CMK (cell line): ENCODE measurements at places on chromosomes 1 and 21.

- DNase-seq: peak; percentile 75
Observed at GRCh38 chr21:45136927-45137611, 62.7 kb downstream of the ADARB1 start.

DNA sequence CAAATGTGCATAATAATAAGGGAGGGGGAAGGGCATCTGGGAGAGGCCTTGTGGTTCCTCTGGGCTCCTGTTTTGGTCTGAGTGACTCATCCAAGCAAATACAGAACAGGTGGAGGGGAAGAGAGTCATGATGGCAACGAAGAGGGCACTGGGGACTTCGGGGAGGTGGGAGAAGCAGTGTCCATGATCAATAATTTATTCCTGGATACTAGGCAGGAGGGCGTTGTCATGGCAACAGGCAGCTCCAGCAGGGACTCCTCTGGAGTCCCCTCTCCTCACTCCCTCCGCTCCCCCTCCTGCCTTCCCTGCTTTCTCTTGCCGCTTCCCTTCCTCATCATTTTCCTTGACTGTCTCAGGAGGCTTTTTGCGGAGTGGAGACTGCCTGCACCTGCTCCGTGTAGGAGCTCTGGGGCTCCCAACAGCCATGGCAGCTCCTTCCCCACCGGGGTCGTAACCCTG, 12.3 kb upstream of the NFASC start:
- DNase-seq: no peak

DNA sequence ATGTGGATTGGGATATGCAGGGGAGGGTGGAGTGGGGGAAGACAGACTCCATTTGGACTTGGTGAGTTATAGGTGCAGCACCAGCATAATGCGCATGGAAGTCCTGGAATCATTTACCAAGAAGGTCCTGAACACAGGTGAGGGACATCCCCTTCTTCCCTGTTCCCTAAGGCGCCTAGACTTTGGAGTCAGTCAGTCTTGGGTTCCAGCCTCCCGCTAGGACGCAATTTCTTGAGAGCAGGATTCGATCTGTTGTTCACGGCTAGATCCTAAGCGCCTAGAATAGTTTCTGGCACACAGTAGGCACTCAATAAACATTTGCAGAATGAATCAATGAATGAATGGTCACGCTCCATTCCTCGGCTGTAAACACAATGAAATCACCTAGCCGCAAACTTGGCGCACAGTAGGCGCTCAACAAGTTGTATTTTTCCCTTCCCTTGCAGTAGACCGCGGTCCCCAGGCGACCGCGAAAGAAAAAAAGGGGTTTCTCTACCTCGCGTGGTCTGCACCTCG, 1.0 kb upstream of the AK4 start:
- no peak for DNase-seq

DNA sequence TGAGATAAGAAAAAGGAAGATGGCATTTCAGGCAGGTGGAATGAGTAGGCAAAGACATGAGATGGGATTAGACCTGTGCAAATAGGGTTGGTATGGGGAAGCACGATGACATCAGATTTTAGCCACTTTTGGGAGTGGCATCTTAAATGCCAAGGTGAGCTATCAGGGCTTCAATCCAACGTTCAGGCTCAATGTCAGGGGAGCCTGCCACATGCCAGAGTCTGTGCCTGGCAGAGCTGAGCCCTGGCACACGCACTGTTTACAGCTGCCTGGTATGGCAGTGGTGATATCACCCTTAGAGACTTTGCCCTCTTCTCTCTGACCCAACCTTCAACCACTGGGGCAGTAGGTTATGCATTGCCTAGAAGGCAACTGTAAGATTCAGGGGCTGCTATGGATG, 1.1 kb upstream of the GUCA2B start:
- DNase-seq: no peak

- no peak for DNase-seq
Observed at GRCh38 chr1:212621949-212622305, 13.4 kb downstream of the ATF3 start.

GRCh38 chr1:70487910-70488665, 77.0 kb downstream of the CTH start:
- DNase-seq: peak; percentile 18

DNA sequence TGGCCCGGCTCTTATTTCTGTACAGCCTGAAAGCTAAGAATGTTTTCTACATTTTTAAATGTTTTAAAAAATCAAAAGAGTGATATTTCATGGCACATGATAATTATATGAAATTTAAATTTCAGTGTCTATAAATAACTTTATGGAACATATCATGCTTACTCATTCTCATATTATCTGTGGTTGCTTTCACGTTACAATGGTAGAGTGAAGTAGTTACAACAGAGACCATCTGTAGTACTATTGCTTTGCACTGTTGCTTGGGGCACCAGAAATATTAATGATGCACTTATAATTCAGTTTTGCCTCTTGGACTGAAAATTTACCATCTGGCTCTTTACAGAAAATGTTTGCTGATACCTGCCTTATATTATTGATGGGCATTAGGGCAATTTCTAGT, 481.6 kb downstream of the PLPP3 start:
- no peak for DNase-seq

DNA sequence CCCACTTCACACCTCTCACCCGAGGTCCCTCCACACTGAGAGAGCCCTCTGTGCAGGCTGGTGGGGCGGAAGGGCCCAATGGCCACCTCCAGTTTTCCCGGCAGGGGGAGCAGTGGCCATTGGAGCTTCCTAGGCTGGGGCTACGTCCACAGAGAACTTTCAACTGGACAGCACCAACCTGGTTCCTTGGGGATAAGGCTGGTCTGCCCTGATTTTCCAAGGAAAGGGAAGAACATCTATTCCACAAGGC, 20.3 kb upstream of the LAPTM5 start:
- DNase-seq: no peak

- DNase-seq: no peak
Observed at GRCh38 chr1:92755541-92756461, 29.1 kb downstream of the EVI5 start.

DNA sequence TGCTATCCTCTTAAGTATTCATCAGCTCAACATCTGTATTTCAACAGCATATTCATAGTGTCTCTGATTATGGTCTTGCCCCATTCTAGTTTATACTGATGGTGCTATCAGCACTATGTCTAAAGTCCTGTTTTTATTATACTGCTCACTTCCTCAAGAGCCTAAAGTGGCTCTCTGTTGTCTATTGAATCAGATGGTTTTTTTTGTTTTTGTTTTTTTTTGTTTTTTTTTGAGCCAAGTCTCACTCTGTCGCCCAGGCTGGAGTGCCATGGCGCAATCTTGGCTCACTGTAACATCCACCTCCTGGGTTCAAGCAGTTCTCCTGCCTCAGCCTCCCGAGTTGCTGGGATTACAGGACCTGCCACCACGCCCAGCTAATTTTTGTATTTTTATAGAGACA, 6.1 kb downstream of the STX12 start:
- DNase-seq: no peak

DNA sequence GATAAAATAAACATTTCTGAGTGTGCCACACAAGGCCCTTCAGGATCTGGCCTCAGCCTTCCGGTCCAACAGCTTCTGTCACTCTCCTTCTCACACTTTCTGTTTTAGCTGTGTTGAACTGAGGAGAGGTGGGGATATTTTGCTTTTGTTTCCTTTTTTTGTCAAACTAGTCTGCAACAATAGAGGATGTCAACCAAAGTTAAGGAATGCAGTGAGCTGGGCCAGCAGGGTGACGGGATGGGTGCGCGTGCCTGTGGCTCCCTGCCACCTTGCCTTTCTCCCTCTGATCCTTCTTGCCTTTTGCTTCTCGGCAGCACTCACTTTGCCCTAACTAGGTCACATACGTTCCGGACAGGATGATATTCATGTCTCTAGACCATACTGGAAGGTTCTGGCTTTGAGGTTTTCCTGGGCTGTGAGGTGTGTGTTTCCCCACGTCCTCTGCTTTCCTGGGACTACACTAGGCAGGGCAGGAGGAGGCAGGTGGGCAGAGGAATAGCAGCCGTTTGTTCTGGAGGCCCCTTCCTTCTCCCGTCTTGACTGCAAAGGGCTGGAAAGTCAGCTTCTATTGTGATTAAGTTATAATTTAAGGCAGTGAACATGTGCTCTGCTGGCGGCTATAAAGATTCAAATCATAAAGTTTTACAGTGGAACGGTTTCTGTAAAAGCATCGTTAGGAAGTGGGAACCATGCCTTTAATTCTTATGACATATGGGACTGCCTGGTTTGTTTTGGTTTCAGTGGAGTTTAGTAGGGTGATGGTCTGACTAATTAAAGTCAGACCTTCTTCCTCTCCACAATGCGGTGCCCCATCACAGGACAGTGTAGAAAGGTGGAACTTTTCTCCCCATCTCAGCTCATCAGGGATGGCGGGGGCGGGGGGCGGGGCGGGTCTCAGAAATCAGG, 67.8 kb downstream of the RNF220 start:
- no peak for DNase-seq

GRCh38 chr1:182147136-182147820, 85.8 kb upstream of the ZNF648 start:
- DNase-seq: no peak

GRCh38 chr1:58883888-58884482, 100.1 kb upstream of the JUN start:
- peak; percentile 87 for DNase-seq

DNA sequence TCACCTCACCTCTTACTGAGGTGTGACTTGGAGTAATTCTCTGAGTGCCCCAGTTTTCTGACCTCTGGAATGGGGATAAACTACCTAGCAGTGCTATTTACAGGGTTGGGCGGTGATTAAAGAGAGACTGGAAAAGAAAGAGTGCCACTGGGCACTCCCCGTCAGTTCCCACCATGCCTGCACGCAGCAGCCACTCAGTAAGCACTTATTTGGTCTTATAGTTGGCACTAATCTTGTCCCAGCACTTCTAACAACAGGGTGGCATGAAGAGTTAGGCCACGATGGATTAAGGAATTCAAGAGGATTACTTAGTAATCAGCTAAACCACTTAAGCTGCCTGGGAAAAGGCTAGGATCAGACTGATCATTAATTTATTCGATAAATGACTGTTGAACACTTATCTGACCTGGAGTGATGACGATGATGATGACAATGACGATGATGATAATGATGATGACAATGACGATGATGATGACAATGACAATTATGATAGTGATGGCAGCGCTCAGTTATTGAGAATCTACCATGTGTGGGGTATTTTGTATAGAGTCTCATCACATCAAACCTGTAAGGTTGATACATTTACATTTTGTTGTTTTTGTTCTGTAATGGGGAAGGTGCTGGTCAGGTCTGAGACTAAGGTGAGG, 5.4 kb downstream of the CITED4 start:
- no peak for DNase-seq

GRCh38 chr1:231781892-231782291, 155.3 kb downstream of the DISC1 start:
- no peak for DNase-seq

- DNase-seq: no peak
Observed at GRCh38 chr1:55423376-55423775, 208.2 kb upstream of the USP24 start.

DNA sequence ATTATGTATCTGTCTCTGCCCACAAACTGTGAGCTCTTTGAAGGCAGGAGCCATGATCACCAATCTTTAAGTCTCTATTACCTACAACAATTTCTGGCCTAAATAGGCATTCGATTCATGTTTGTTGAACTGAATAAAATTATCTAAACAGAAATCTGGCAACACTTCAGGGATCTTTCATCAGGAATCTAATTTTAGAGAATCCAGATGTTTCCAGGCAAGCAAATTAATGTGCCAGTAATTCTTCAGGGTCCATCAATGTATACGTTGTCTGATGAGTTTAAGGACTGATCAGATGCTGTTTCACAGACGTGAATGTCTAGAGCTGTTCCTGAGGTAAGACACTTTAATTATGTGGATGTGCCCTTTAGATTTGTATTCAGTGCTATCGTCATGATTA, 524.4 kb downstream of the PTPRC start:
- DNase-seq: no peak

DNA sequence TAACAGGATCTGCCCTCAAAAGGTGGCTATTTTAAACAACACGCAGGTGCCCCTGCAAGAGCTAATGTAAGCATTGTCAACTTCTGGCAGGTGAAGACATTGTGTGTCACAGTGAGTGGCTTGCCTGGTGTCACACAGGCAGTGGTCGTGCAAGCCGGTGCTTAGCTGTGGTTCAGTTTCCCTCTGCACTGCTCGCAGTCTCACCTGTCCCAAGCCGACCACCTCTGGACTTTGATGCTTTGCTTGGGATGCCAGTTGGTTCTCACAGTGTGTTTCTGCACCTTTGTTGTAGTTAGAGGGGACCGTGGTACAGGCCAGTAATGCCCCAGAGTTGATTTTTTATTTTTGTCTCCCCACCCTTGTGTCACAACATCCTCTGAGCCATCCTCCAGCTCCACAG, 85.2 kb downstream of the UCK2 start:
- DNase-seq: no peak

DNA sequence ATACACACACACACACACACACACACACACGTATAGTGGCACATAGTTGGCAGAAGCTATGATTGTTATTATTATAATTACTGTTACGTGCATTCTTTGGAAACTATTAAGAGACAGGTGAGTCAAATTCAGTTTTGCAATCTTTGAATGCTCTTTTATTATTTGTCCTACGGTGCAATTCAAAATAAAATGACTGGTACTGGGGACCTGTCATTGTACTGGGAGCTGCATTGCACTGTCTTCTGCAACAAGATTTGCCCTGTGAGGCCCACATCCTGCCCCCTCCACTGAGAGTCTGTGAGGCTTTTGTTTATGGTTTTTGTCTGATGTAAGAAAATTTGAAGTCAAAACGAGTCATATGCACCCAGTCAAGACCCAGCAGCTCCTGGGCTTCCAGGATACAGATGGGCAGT, 1.9 kb downstream of the LY9 start:
- DNase-seq: no peak

DNA sequence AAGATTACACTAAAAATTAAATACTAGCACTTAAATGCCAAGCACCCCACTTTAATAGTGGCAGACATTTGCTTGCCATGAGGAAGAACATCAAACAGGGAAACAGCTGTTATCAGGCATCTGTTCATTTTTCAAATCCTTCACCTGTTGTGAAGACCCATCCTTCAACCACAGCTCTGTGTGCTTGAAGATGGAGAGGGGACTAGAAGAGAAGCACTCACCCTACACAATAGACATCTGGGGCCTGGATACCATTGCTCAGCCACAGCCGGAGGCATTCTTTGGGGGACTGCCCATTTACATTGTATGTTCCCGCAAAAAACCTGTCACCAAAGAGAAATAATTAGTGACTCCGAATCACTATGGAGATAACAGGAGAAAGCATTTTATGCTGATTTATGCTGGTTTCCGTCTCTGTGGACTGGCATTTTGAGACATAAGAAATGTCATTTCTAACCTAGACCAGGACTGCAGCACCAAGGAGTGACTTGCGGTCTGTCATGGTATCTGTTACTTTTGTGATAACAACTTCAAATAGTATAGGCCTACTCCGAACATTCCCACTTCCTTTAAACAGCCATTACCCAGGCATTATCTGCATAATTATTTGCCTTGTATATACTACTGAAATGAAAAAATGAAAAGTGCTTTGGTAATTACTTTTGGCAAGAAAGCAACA, 28.8 kb upstream of the MTF1 start:
- DNase-seq: no peak

- DNase-seq: no peak
Observed at GRCh38 chr1:36847186-36847585, 187.1 kb downstream of the GRIK3 start.
